ENCODE measurements at places on chromosomes 4 and X. TPM values are rescaled to one million over a fixed set of nuclear protein-coding genes. Genes with fewer than 3 reads are reported as not detected.
A peak's percentile ranks its signal among the peaks of the same experiment; 100 is the strongest.

GRCh38 chrX:12891915-12892506, 14.4 kb upstream of the TLR8 start:
- no peaks in the 10 kb centered on the region for H3K4me1 ChIP-seq
- no peaks in the 10 kb centered on the region for H3K27me3 ChIP-seq
- H3K36me3 ChIP-seq: no peaks in the 10 kb centered on the region
- no peak overlapping the region for H3K4me3 ChIP-seq
- H3K27ac ChIP-seq: no peak overlapping the region
- DNase-seq: no peak

DNA sequence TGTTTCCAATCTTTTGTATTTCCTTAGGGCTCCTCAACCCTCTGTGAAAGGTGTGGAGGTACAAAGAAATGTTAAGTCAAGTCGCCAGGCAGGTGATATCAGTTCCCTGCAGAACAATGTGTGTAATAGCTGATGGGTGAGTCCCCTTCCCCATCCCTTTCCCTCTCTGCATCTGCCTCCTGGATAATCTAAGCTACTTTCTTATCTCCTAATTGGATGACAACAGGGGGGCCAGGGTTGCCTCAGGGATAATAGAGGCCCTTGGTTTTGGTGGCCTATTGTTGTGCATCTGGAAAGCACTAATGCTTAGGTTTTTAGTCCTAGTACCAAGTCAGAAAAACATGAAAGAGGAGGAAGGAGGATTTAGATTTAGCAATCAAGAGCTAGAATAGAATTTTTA, 29.1 kb downstream of the MAGED1 start:
- no peak overlapping the region for H3K4me3 ChIP-seq
- no peaks in the 10 kb centered on the region for H3K27me3 ChIP-seq
- no peaks in the 10 kb centered on the region for H3K4me1 ChIP-seq
- no peaks in the 10 kb centered on the region for H3K36me3 ChIP-seq
- no peak for DNase-seq

WDFY3 gene
- 79.4 TPM for total RNA-seq

DNA sequence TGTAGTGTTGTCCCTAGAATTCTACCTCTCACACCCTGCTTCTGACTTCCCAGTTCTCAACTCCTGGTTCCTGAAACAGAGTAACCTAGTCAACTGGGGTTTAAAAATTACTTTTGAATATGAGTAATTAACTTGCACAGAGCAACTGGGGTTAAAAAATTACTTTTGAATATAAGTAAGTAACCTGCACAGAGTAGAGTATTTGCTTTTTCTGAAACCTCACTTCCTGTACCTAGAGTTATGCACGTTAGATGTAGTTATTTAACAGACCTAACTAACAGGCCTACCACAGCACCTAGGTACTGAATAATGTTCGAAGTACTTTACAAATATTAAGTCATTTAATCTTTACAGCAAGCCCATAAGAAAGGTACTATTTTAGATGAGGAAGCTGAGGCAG, 32.9 kb downstream of the SLC39A8 start:
- no peak for DNase-seq
- H3K36me3 ChIP-seq: no peaks in the 10 kb centered on the region
- H3K4me1 ChIP-seq: no peaks in the 10 kb centered on the region

- no peaks in the 10 kb centered on the region for H3K4me1 ChIP-seq
- peaks cover 15% of the 10 kb centered on the region for H3K36me3 ChIP-seq
- no peak overlapping the region for H3K27ac ChIP-seq
- H3K27me3 ChIP-seq: no peaks in the 10 kb centered on the region
- no peak overlapping the region for H3K4me3 ChIP-seq
Measured at GRCh38 chr4:52873861-52874343, 11.8 kb downstream of the RASL11B start.

DNA sequence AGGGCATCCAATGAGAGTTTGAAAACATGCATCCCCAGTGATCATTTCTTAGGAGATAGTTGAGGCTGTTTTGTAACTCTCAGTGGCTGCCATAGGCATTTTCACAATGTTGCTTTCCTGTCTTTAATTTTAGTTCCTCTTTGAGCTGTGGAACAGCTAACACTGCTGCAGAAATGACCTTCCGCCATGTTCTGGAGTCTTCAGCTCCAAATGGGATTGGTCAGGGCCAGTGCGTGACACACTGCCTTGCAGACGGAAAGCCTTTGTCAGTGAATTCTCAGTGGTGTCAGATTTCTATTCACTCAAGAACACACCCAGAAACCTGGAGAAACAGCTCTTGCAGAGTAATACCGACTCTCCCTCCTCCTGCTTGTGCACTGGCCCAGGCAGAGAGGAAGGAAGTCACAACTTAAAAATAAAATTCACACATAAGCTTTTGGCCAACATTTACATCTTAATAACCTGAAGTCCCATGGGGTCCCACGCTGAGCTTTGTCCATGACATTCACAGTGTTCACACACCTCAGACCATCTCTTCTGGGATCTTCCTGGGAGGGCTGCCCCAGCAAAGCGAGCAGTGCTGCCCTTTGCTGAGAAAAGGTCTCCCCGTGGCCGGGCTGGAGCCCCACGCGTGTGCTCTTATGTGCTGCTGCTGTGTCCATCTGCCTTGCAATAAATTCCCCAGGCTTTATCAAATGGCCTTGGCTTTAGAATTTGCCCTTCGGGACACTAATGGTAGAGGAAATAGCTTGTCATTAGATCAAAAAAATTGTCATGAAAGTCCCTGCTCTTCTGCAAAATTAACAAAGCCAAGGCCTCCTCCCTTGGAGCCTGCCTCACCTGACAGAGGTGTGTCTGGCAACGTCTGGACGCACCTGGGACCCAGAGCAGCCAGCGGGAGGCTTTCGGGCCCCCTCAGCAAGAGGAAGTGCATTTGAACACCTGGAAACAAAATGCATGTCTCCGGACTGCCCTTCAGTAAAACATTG, 126.8 kb downstream of the IRF2 start:
- DNase-seq: peak; percentile 49
- H3K27ac ChIP-seq: peak overlapping the region; percentile 78
- H3K36me3 ChIP-seq: no peaks in the 10 kb centered on the region
